CD8-positive, alpha-beta T cell (primary cell): ENCODE measurements at places on chromosomes 13 and 19.

GRCh38 chr19:14119644-14120496 lies 2.3 kb upstream of the PRKACA start:
- DNase-seq = no peak

- no peak for DNase-seq
Measured at GRCh38 chr13:71922194-71922593, 55.2 kb upstream of the DACH1 start.

GRCh38 chr19:44113784-44114390 lies 688 bp downstream of the ZNF225 start:
- DNase-seq = no peak

DNA sequence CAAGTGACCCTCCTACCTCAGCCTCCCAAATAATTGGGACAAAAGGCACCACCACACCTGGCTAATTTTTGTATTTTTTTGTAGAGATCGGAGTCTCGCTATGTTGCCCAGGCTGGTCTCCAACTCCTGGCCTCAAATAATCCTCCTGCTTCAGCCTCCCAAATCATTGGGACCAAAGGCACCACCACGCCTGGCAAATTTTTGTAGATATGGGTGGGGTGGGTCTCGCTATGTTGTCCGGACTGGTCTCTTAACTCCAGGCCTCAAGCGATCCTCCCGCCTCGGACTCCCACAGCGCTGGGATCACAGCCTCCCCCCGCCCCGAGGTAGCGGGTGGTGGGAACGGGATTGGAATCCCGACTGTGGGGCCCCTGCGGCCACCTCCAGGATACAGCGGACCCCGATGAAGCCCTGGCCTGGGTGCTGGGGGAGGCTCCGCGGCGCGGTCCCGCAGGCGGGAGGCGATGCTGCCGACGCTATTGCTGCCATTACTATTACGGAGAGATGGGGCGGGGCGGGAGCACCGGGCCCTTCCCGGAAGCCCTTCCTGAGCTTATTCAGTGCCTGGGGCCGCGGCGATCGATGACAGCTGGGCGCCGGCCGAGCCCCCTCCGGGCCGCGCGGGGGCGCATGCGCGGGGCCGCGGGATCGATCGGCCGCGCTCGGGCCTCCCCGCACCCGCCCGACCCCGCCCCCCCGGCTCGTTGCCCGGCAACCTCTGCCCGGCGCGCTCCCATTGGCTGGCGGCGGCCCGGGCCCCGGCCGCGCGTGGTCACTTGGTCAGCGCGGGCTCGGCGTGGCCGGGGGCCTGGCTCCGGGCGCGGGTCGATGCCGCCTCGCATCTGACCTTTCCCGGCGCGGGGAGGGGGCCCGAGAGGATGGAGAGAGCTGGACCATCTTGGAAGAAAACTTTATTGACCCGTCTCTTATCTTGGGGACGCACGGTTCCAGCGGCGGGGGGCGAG lies 27.9 kb upstream of the ONECUT3 start:
- no peak for DNase-seq

DNA sequence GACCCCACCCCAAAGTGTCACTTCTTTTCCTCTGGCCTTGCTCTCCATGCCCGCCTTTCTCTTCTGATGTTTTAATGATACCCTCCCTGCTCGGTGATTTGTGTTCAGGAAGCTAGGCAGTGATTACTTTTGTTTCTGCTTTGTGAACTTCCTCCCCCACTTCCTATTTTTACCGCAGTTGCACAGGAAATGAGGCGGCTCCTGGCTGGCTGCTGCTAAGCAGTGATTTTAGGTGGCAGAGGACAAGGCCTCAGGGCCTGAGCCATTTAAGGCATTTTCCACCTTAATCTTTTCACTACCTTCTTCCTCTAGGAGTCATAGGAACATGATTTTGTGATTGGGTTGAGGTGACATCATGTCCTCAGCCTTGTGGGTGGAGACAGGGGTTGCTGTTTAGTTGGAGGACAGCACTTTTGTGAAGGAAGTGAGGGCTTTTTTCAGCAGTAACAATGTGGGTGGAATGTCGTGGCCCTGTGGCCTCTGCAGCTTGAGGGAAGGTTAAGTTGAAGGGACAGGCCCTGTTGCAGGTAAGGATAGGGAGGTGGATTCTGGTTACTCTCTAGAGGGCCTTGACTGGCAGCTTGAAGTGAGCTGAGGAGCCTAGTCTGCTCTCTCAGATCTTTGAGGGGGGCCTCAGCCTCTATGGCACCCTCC lies 15.7 kb downstream of the GARRE1 start:
- DNase-seq = peak; percentile 60

DNA sequence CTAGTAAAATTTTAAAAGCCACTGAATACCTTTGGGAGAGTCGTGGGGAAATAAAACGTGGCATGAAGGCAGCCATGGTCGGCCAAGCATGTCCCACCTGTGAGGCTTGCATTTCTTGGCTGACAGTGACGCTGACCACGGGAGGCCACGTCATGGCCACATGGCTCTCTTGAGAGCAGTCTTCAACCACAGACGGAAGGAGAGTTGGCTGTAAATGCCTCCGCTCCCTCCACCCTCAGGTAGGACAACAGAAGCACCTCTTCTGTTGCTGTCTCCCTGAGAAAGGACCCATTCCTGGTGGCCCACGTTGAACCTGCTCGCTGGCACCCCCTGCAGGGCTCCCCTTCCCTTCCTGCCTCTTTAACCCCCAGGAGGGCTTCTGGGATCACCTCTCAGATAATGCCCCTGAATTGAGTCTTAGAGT lies 10.6 kb upstream of the LRRC25 start:
- DNase-seq = no peak

DNA sequence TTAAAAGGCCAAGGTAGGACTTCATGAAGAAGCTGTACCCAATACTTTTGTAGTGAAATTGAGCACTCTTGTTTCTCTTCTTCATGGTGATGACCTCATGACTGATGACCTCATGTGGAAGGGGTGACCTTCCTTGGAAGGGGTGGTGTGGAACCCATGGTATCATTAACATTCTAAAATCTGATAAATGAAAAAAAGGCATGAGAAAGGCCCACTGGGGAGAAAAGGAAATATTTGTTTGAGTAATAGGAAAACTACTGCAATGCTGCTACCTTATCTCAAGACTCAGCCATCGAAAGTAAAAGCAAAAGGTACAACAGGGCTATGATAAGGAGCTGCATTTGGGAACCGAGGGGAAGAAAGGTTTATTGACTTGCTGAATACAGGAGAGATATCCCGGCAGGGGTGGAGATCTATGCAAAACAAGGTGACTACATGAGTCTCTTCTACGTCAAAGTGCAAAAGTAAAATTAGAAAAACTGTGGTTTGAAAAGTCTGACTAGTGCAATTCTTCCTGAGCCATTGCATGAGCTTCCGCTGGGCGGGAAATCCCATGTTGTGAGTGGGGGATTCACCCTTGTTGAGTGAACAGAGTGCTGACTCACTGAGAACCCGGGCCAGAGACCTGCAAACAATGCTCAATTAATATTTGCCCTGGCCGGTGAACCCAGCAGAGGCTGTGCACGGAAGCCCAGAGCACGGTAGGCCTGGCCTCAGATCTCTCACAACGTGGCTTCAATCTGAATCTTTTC lies 138.9 kb upstream of the RFC3 start:
- peak; percentile 59 for DNase-seq

GRCh38 chr19:39970425-39970674 lies 615 bp upstream of the PSMC4 start:
- no peak for DNase-seq
